ENCODE measurements at places on chromosomes 4 and X.

- no peak for DNase-seq
Measured at GRCh38 chrX:116667346-116668134, 204.8 kb upstream of the CT83 start.

DNA sequence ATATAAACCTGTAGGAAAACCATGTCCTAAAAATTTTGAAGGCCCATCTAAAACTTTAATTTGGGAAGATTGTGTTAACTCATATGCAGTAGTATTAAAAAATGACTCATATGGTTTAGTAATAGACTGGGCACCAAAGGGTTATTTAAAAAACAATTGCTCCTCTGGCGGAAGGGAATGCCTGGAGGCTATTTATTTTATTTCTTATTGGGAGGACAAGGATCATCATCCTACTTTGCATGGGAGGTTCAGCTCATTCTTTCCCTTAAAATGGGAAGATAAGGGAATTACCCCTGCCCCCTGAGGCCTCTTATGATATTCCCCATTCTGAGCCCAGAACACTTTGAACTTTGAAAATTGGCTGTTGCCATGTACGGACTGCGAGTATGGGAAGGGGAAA, 29.7 kb upstream of the MGST2 start:
- DNase-seq = no peak

- DNase-seq = no peak
Measured at GRCh38 chrX:124395145-124395880, 49.0 kb downstream of the SH2D1A start.

- no peak for DNase-seq
Measured at GRCh38 chr4:155005395-155006090, 202.9 kb upstream of the NPY2R start.

GRCh38 chr4:165635951-165636350, 237.1 kb upstream of the TLL1 start:
- no peak for DNase-seq

GRCh38 chr4:183304538-183304937, 15.5 kb downstream of the CLDN22 start:
- no peak for DNase-seq

DNA sequence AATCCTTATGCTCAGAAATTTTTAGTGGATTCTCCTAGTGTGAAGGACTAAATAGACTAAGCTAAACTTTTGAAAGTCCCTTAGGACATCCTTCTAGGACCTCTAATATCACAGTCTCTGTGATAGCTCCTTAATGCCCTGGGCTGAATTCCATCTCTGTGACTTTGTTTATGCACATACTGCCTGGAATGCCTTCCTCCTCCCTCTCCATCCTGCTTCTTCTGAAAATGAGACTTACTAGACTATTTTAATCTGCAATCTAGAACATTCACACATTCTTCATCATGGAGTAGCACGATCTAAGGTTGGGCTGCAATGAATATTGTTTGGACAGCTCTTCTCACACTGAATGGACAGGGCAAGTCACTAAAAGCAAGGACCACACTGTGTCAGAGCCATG, 65.0 kb upstream of the MSX1 start:
- DNase-seq = no peak

DNA sequence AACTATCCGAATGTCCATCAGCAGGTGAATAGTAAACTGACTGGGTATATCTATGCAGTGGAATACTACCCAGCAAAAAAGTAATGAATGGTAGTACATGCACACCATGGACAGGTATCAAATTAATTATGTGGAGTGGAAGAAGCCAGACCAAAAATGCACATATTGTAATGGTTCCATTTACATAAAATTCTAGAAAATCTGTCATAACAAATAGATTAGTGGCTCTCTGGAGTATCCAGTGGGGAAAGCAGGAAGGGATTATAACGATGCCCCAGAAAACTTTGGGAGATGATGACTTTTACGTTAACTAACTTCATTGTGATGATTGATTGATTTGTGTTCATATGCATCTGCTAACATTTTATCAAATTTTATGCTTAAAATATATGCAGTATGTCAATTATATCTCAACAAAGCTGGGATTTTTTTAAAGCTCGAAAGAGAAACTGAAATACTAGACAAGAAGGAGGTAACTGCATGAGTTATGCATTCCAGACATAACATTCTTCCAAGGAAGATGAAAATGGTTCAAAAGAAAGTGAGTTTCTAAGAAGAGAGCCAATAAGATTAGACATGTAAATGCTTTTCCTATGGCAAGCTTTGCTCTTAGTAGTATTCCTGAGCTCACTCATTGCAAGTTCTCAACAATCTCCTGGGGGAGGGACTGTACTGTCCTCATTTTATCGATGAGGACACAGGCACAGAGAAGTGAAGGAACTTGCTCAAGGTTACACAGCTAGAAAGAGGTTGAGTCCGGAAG, 58.6 kb upstream of the MSX1 start:
- no peak for DNase-seq

DNA sequence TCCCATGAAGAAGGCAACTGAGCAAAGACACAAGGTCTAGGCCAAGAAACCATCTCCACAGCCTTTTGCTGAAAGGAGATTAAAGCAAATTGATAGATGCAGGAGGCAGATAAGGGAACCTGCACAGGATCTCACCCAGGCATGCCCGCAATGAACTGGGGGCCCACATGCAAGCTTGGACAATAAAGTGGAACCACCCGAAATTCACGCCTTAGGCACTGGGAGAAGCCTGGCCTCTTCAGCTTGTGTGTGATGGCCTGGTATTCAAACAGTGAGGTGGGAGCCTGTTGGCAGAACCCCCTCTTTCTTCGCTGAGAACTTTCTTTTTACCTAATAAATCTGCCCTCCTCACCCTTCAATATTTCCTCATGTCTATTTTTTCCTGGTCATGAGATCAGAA, 213.2 kb downstream of the NR3C2 start:
- no peak for DNase-seq

- no peak for DNase-seq
Measured at GRCh38 chrX:39692796-39693195, 405.0 kb downstream of the BCOR start.

DNA sequence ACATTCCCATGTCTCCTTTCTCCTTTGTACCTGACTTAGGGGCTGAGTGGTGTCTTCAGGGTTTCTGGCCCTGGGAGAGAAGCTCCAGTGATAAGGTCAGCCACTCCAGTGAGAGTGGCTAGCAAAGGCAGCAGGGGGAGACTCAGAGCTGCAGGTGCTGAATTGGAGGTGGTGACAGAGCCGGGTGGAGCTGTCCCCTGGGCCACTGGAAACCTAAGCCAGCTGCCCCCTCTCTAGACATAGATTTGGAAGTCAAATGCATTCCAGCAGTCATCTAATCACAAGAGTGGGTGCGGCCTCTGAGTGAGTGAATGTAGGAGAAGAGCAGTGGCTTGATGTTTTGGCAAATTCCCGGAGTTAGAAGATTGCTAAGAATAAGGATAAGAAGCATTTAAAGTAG, 28.5 kb downstream of the TRIM2 start:
- DNase-seq = no peak

GRCh38 chr4:152613841-152614721, 65.7 kb downstream of the TMEM154 start:
- DNase-seq = no peak

DNA sequence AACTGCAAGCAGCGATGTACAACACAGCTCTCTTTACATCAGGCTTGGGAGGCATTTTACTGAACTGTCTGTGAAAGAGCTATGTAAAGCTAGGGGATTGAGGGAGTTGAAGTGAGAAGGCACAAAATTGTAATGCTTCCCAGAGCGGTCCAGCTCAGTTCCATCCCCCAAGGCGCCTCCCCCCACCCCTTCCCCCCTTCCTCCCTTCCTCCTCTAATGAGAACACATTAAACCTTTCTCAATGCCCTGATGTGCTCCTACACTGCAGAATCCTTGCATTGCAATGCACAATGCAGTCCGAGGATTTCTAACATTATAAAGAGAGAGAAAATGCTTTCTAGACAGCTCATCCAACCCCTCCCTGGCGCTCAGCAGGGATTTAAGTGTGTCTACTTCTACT, 73.9 kb downstream of the CXXC4 start:
- no peak for DNase-seq

DNA sequence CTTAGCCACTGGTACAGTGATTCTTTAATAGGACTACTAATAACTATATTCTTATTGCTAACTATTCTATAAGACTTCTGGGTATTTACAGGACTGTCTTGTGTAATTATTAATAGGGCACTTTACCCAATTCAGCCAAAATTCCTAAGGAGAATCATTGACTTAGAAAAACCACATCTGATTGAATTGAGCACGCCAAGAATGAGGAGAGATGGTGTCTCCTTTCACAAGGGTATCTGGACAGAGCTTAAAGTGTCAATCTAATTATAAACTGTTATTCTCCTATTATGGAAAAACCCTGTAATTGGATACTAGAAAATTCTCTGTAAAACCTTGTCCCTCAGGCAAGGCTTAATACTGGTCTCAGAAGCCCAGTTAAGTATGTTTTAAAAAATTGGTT, 111.1 kb upstream of the TLL1 start:
- DNase-seq = no peak

- no peak for DNase-seq
Measured at GRCh38 chrX:123171781-123172180, 12.3 kb upstream of the GRIA3 start.

DNA sequence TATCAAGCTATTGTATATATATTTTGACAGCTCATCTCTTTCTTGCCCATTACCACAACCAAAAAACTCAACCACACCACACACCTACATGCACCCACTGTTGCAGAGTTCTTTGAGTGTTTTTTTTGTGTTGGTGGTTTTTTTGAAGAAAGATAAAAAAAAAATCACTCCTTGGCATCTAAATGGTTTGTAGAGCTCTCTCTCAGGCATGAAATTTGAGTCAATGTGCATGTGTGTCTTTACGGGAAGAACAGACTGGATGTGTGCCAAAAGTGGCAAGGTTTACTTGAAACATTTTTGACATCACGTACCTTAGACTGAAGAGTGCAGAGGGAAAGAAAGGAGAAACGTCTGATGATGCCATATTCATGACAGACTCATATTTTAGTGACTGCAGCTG, 154.2 kb downstream of the FHIP1A start:
- no peak for DNase-seq

DNA sequence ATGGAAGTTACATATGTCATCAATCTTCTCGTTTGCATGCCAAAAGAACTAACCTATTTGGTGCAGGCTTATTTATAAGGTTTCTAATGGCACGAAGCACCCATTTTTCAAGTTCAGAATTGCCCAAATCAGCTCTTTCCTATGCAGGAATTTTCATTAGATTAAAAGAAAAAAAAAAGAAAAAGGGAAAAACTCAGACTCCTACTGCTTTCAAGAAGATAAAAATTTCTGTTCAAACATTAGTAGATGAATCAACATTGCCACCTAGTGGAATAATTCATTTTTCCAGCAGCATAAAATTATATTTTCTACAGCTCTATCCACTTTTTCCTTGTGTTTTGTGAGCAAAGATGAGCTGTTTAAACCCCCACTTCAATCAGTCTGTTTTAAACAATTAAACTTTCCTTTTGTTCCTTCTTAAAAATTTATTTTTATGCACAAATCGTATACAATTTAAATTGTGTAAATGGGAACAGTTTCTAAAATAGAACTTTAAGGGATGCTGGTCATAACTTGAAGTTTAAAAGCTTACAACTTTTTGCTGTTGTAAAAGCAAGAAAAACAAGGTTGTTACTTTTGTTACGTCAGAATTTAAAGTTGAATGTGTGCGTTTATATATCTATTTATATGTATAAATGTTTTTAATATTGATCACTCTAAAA, 309.9 kb downstream of the ARAP2 start:
- no peak for DNase-seq

- DNase-seq = no peak
Measured at GRCh38 chrX:73877687-73878086, 314.7 kb downstream of the CHIC1 start.

- no peak for DNase-seq
Measured at GRCh38 chr4:187218705-187219245, 495.1 kb upstream of the FAT1 start.

DNA sequence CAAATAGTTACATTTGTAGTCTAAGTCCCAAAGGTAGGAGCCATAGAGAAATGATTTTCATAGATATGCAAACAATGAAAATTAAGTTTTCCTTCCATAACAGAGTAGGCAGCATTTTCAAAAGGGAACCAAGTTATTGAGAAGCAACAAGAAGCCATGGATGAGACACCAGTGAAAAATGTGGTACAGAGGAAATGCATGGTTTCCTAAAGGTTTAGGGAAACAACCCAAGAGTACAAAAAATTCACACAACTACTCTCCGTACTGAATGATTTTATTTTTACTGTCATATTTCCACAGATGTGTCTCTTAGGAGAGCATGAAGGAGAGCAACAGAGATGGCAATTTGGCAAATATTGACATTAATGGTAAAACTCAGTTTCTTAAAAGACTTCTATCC, 1408.9 kb upstream of the PCDH7 start:
- DNase-seq = no peak

DNA sequence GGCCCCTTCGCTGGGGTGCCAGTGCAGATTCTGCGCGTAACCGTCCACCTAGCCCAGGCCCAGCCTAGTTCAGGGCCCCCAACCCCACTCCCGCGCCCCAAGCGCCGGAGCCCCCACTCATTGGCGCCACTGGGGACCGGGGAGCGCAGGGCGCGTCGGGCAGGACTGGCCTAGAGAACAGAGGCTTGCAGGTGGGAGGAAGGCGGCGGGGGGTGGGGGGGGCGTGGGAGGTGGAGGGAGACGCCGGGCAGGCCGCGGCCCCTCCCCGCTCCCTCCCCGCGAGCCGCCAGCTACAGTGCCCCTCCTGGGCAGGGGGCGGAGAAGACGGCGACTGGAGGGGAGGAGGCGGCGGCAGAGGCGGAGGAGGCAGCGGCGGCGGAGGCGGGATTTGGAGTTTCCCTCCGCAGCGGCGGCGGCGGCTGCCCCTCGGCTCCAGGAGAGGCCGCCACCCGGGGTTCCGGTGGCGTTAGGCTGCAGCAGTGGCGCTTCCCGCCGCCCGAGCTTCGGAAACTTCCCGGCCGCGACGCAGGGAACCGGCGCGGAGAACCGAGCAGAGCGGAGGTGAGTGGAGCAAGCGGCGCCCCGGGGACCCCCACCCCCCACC, 4.8 kb upstream of the DUSP9 start:
- DNase-seq = no peak

DNA sequence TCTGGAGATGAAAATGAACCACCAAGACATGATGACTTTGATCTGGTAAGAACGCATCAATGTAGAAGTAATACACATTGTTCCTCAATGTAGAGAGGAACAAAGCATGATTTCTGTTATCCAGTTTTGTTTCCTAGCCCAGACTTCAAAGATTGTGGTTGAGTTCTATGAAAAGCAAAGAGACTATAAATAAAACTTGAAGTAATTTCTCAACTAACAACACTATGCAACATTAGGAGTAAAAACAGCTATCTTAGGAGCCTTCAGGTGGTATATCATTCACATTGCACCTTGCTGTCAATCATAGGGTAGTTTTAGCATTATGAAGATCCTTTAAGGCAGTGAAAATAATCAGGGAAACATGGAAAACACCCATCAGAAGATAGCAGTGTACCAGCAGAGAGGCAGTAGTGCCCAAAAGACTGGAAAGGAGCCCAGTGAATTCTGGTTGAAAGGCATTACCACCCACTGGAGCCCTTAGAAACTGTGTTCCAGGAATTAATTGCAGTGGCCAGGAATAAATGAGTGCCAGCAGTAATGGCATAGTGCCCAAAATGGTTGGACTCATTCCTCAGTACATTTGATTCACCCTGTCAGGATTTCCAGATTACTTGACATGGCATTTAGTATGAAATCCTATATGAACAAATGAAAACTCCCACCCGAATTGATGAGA, 300.7 kb upstream of the CXXC4 start:
- no peak for DNase-seq

All from stimulated activated CD8-positive, alpha-beta memory T cell treated with anti-CD3 and anti-CD28 coated beads, Interleukin-4, amount 100 ng/mL, for 48 hours (primary cell).